Testis (tissue), 5 donors: ENCODE measurements at places on chromosomes 3 and 15. TPM values are rescaled to one million over a fixed set of nuclear protein-coding genes. Genes with fewer than 3 reads are reported as not detected.
A peak's percentile ranks its signal among the peaks of the same experiment; 100 is the strongest.

Gene NPAP1
- total RNA-seq, result 8.6 TPM

GRCh38 chr3:116001151-116001621, 377.9 kb downstream of the GAP43 start:
- H3K27ac ChIP-seq, result no peak overlapping the region
- no peak for DNase-seq
- H3K36me3 ChIP-seq, result no peaks in the 10 kb centered on the region
- H3K4me3 ChIP-seq, result no peak overlapping the region

Gene XCR1
- 0.06 TPM for total RNA-seq

DNA sequence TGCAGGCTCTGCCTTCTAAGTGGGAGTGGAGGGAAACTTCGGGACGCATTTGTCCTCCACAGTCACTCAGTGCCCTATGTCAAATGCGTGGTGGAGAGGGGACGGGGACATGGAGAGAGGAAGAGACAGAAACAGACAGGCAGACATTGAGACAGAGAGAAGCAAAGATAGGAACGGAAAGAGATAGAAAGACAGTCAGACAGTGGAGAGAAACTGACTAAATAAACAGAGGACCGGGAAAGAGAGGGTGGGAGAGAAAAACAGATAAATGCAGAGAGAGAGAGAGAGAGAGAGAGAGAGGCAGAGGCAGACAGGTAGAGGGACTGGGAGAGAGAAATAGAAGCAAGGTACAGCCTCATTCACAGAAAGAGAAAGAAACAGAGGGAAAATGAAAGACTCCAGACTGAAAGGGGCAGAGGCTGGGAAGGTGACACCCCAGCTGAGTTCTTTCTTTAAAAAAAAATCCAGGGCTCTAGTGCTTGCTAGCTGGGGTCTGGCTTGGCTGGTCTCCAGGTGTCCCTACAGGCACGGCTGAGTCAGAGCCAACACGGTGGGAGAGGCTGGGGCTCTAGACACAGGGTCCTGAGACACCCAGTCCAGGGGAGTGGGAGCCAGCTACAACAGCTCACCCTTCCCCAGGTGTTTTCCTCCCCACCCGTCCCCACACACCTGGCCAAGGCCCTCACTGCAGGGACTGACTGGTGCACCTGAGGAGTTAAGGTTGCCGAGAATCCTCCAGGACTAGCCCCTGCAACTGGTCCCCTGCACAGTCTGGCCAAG, 506.1 kb upstream of the PROK2 start:
- DNase-seq, result no peak
- H3K27me3 ChIP-seq, result no peaks in the 10 kb centered on the region
- H3K4me1 ChIP-seq, result no peaks in the 10 kb centered on the region

DNA sequence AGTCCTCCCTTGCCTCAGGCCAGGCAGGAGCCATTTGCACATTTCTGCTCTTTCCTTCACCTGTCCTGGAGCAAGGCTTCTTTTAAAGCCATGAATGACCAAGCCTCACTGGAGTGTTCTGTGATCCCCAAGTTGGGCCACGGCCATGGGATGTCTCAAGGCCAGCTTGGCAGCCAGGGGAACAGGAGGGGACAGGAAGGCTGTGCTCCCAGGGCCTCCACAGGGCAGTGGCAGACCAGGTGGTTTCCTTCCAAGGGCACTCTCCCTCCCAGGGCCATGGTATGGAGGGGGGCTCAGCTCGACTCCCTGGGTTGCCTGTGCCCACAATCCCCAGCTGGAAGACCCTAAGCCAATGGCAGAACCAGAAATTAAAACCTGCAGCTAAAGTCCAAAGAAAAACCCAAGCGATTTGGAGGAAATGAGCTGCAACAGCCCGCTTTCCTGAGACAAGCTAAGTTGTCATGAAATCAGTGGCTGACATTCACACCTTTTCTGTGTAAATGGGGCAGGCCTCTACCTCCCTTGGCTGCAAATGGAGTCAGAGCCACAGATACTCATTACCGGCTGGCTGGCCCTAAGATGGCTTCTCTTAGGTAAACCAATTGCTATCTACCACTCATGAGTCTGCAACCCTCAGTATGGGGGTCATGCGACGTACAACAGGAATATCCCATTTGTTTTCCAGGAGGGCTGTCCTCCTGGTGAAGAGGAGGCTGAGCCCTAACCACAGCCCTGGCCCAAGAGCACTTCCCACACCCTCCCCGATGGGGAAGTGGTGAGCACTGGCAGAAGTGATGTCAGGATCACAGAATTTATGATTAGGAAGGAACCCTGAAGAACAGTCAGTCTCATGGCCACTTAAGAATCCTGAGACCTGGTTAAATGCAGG, 83.3 kb downstream of the SNRK start:
- no peak overlapping the region for H3K4me3 ChIP-seq
- H3K36me3 ChIP-seq, result no peaks in the 10 kb centered on the region
- no peaks in the 10 kb centered on the region for H3K4me1 ChIP-seq
- DNase-seq, result no peak

DNA sequence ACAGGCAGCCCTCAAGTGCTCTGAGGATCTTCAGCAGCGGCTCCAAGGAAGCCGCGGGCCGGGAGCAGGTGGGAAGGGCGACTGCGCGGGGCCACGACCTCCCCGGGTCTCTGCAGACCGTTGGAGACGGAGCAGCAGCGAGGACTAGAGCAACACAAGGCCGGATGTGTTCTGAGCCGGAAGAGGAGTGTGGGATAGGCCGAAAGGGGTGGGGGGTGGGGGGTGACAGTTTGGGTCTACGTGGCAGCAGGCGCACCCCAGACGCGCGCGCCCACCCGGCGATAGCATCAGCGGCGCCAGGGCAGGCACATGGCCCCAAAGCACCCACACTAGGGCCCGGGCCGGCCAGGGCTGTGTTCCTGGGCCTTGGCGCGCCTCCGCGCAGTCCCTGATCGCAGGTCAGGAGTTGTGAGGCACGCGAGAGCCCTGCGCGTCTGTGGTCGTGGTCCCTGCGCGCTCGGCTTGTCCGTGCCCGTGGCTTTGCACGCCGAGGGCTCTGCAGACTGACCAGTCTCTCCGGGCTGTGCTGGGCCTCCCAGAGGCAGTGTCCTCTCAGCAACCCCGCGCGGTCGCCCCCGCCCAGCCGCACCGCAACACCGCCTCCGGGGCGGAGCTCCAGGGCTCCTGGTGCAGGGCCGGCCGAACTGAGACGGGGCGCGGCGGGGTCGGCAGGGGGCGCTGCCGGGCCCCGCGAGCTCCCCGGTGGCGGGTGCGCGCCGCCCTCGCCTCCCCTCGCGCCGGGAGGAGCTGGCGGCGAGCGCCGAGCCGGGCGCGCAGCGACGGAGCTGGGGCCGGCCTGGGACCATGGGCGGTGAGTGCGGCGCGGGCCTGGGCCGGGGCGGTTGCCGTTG, at the start of gene PXYLP1:
TSS of gene PXYLP1 (plus strand) at position 725 of the 851 bp plus-strand sequence. CDS start 28,351 bp downstream, outside the sequence.
- peak within 1 kb of the TSS; percentile 80 for H3K4me3 ChIP-seq
- DNase-seq, result peak; percentile 92
- peaks cover 7% of the 10 kb centered on the region for H3K4me1 ChIP-seq
- no peaks in the 10 kb centered on the region for H3K27me3 ChIP-seq
- no peaks in the 10 kb centered on the region for H3K36me3 ChIP-seq

Gene SPSB4
- 10.8 TPM for total RNA-seq

Gene ANKDD1A
- 31.8 TPM for total RNA-seq

Gene ZNF609
- 48.7 TPM for total RNA-seq

DNA sequence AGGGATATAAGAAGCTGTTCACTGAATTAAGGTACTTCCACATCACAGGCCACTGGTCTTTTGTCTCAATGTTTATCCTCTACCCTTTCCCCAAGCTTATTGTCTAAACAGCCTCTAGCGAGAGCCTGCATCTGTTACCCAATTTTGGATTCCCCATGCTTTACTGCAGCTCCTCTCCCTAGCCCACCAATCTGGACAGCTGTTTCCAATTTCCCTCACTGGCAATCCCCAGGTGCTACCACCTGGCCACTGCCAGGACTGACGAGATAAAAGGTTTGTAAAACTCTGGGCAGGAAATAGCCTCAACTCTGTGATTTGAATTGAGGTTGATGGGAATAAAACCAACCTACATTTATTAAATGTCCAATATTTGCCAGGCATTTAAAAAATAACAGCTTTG, 58.0 kb upstream of the TEX9 start:
- H3K4me1 ChIP-seq, result no peaks in the 10 kb centered on the region
- H3K27ac ChIP-seq, result no peak overlapping the region
- no peaks in the 10 kb centered on the region for H3K36me3 ChIP-seq

Gene ZKSCAN7
- total RNA-seq, result 20.1 TPM

Gene MASP1
- total RNA-seq, result 2.8 TPM

Gene POPDC2
- total RNA-seq, result 4.1 TPM

DNA sequence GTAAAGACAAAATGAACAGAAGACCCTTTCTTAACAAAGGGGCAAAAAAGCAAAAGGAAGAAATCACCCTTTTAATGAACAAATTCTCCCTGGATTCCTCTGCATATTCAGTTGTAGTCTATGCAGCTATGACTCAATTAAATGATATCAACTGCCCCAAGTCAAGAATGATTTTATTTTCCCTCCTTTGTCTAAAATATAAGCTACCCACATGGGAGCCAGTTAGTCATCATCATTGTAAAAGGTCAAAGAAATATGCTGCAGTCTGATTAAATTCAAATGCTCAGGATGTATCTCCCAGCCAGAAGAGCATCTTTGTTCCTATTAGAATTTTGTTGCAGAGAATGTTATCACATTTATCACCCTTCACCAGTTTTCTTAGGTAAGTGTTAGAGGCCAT, 84.0 kb downstream of the SST start:
- no peaks in the 10 kb centered on the region for H3K36me3 ChIP-seq
- no peaks in the 10 kb centered on the region for H3K4me1 ChIP-seq
- no peak overlapping the region for H3K27ac ChIP-seq
- no peaks in the 10 kb centered on the region for H3K27me3 ChIP-seq
- H3K4me3 ChIP-seq, result no peak overlapping the region

DNA sequence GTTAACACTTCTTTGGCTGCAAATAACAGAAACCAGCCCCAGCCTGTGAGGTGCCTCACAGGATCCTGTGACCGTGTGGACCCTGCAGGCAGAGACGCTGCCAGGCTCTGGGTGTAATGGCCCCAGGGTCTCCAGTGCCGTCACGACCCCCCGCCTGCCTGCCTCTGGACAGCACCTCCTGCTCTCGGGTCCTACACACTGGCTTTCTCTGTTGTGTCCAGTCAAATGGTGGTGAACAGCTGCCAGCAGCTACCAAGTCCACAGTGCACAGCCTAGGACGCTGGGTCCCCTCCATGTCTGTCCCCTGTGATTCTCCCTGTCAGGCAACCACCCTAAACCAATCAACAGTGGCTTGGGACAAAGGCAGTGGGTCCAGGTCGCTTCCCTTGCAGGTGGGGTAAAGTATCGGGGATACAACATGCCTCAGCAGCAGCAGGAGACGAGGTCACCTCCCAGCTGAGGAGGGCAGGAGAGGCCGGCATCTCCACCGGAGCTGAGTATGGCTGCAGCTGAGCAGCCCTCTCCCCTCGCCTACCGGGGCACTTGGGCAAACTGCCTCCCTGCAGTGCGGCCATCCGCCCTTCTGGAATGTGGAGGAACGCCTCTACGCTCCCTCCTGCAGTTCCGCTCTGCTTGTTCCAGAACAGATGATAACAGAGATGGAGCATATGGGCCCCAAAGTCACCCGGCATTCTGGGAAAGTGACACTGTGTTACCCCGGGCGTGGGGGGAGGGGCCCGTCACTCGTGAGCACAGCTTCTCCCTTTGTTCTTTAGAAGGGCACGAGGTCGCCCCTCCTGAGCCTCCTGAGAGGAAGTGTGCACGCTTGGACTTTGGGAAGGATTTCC, 21.1 kb upstream of the SKOR1 start:
- H3K4me1 ChIP-seq, result peaks cover 7% of the 10 kb centered on the region
- DNase-seq, result peak; percentile 38
- H3K27ac ChIP-seq, result no peak overlapping the region
- no peaks in the 10 kb centered on the region for H3K27me3 ChIP-seq
- H3K4me3 ChIP-seq, result no peak overlapping the region
- H3K36me3 ChIP-seq, result no peaks in the 10 kb centered on the region

- no peaks in the 10 kb centered on the region for H3K36me3 ChIP-seq
- H3K4me3 ChIP-seq, result no peak overlapping the region
- no peaks in the 10 kb centered on the region for H3K27me3 ChIP-seq
- no peak overlapping the region for H3K27ac ChIP-seq
Measured at GRCh38 chr15:64562003-64562640, 101.7 kb downstream of the ZNF609 start.

Gene SPCS1
- total RNA-seq, result 166 TPM

GRCh38 chr3:97949743-97950142, 22.5 kb downstream of the RIOX2 start:
- no peak overlapping the region for H3K27ac ChIP-seq

Gene CCR1
- 1.8 TPM for total RNA-seq

- H3K36me3 ChIP-seq, result no peaks in the 10 kb centered on the region
- peaks cover 30% of the 10 kb centered on the region for H3K4me1 ChIP-seq
- peak; percentile 77 for DNase-seq
- no peaks in the 10 kb centered on the region for H3K27me3 ChIP-seq
- H3K27ac ChIP-seq, result peak overlapping the region; percentile 81
- no peak overlapping the region for H3K4me3 ChIP-seq
Measured at GRCh38 chr15:75532413-75533250, 46.5 kb downstream of the PTPN9 start.

DNA sequence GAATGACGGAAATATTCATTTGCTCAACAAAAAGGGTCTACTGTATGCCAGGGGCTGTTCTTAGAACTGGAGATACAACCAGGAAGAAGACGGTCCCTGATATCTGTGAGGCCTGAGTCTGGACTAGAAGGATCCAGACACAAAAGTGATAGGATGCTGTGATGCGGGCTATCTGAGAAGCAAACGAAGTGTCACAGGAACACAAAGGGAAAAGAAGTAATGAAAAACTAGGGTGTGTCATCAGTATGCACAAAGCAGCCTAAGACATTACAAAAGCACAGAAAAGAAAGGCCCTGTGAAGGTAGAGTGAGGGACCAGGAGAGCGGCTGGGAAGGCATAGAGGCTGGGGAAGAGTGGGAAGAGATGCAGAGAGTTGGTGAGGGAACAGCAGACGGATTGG, 63.3 kb upstream of the C3orf80 start:
- no peak overlapping the region for H3K4me3 ChIP-seq
- no peaks in the 10 kb centered on the region for H3K27me3 ChIP-seq
- no peak for DNase-seq
- no peak overlapping the region for H3K27ac ChIP-seq

DNA sequence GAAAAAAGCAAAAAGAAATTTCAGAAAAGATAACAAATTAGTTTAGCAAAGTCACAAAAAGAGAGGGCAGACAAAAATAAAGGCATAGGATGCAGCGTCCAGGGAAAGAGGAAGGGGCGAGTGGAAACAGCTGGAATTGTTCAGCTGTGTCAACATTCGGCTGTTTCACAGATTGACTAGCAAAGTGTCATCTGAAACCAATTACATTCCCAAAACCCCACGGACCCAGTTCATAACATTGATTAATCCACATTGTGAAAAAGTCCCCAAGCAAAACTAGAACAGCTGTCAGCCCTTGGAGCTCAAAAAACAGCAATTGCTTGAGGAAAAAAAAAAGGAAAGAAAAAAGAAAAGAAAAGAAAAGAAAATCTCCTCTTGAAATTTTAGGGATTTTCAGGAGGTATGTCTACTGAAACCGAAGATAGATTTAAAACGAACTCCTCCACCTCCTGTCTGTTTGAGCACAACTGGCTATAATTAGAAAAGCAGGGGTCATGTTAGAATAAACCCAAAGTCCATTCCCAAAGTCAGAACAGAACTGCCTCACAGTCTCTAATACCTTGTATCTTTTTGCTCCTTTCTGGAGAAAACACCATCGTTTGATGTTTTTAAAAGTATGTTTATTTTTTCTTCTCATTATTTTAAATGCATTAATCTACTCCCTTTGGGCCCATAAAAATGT, 159.6 kb downstream of the RORA start:
- no peaks in the 10 kb centered on the region for H3K27me3 ChIP-seq
- no peaks in the 10 kb centered on the region for H3K4me1 ChIP-seq
- no peak for DNase-seq
- H3K4me3 ChIP-seq, result no peak overlapping the region
- H3K27ac ChIP-seq, result no peak overlapping the region
